ENCODE measurements at places on chromosomes 1 and 21. TPM values are rescaled to one million over a fixed set of nuclear protein-coding genes. Genes with fewer than 3 reads are reported as not detected.

The GABRD gene
- not detected for total RNA-seq

The CFAP74 gene
- total RNA-seq: not detected

The CA14 gene
- not detected for total RNA-seq

The SPRR1A gene
- total RNA-seq: not detected

The CASQ2 gene
- total RNA-seq: not detected

The YIPF1 gene
- total RNA-seq: 14.8 TPM

The RIMKLA gene
- not detected for total RNA-seq

The CHD5 gene
- total RNA-seq: 0.11 TPM

The GGPS1 gene
- total RNA-seq: 29.5 TPM

The PLA2G4A gene
- 10.6 TPM for total RNA-seq

DNA sequence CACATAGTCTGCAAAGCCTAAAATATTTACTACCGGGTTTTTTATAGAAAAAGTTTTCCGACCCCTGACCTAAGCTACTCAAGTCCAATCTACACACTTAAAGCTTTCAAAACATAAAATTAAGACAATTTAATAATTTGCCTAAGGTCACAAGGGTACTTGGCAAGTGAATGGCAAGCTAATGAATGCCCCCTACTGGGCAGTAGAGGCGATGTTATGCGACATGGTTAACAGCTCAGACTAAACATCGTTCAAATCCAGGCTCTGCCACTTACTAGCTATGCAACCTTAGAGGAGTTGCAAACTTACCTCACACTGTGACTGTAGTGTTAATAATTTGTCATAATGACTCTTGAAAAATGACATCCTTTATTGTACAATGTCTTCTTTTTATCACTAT, 317.2 kb upstream of the NFIA start:
- peak; percentile 49 for DNase-seq

GRCh38 chr1:20073256-20073655, 3.3 kb downstream of the PLA2G5 start:
- no peak for DNase-seq

DNA sequence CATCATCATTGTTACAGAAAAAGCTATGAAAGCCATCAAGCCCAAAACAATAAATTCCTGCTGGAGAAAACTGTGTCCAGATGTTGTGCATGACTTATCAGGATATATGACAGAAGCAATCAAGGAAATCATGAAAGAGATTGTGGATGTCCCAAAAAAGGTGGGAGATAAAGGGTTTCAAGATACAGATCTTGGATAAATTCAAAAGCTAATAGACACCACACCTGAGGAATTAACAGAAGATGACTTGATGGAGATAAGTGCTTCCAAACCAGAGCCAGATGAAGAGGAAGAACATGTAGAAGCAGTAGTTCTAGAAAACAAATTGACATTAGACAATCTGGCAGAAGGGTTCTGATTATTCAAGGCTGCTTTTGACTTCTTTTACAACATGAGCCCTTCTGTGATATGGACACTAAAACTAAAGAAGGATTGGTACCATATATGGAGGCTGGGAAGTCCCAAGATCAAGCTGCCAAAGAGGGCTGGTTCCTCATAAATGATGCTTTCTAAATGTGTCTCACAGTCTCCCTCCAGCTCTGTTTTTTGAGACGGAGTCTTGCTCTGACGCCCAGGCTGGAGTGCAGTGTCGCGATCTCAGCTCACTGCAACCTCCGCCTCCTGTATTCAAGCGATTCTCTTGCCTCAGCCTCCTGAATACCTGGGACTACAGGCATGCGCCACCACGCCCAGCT, 32.1 kb upstream of the LRIG2 start:
- DNase-seq: no peak

DNA sequence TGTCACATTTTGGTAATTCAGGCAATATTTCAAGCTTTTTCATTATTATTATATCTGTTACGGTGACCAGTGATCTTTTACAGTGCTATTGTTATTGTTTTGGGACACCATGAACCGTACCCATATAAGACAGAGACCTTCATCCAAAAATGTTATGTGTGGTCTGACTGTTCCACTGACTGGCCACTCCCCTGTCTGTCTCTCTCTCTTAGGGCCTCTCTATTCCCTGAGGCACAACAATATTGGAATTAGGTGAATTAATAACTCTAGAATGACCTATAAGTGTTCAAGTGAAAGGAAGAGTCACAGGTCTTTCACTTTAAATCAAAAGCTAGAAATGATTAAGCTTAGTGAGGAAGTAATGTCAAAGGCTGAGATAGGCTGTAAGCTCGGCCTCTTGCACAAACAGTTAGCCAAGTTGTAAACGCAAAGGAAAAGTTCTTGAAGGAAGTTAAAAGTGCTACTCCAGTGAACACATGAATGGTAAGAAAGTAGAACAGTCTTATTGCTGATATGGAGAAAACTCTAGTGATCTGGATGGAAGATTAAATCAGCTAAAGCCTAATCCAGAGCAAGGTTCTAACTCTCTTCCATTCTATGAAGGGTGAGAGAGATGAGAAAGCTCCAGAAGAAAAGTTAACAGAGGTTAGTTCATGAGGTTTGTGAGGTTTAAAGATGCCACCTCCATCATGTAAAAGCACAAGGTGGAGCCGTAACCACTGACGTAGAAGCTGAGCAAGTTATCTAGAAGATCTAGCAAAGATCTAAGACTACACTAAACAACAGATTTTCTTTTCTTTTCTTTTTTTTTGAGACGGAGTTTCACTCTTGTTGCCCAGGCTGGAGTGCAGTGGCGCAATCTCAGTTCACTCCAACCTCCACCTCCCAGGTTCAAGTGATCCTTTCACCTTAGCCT, 19.7 kb upstream of the DIPK1A start:
- DNase-seq: no peak

- DNase-seq: no peak
Measured at GRCh38 chr1:215667761-215668160, 100.7 kb downstream of the KCTD3 start.

DNA sequence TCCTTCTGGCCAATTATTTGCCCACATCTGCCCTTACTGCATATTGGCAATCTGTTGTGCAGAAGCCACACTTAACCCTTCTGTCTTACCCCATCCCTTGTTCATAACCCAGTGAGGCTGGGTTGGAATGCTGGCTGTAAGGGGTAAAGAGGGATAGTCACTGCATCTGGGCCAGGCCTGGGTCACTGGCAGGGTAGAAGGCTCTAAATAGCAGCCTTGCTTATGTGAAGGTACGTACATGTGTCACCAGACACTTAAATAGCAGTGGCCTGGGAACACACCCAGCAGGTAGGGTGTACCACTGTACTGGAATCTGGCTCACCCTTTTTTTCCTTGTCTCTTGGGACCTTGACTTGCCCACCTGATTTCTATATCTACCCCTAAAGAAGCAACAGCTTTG, 9.9 kb upstream of the TARS2 start:
- no peak for DNase-seq

- DNase-seq: no peak
Measured at GRCh38 chr1:24189528-24189927, 2.4 kb upstream of the IFNLR1 start.

DNA sequence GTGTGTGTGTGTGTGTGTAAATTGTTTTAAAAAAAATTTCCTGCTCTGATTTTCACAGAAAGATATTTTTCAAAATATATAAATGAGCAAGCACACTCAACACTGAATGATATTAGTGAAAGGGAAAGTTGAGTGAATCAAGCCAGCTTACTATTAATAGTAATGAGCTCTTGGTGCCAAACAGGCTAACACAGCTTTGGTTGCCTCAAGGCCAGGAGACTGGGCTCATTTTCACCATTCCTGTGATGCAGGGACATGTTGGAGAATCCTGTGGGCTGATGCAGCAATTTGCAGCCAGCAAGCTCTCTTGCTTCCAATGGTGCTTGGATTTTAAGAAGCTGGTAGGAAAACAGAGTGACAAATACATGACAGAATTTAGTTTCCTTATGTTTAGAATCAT, 30.2 kb downstream of the PLA2G4A start:
- DNase-seq: no peak

GRCh38 chr1:66596191-66596590, 62.2 kb downstream of the SGIP1 start:
- DNase-seq: no peak

- no peak for DNase-seq
Measured at GRCh38 chr1:185345913-185346720, 29.1 kb upstream of the IVNS1ABP start.

- no peak for DNase-seq
Measured at GRCh38 chr1:235076504-235077162, 52.0 kb downstream of the TOMM20 start.

DNA sequence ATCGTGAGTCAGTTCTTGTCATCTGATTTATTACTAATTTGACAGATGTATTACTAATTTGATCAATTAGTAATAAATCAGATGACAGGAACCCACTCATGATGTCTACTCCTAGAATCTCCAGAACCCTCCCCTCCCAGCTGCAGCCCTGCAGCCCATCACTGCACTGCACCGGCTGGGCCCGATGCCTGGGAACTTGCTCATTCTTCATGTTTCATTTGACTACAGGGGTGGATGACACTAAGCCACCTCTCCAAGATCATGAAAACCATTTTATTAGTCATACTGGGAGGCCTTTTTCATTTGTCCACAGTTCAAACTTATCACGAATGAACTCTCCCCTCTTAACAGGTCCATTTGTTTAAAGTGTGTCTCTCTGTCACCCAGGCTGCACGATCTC, 41.0 kb downstream of the KCNH1 start:
- DNase-seq: no peak

GRCh38 chr1:16241221-16241708, 4.3 kb upstream of the CPLANE2 start:
- DNase-seq: no peak

DNA sequence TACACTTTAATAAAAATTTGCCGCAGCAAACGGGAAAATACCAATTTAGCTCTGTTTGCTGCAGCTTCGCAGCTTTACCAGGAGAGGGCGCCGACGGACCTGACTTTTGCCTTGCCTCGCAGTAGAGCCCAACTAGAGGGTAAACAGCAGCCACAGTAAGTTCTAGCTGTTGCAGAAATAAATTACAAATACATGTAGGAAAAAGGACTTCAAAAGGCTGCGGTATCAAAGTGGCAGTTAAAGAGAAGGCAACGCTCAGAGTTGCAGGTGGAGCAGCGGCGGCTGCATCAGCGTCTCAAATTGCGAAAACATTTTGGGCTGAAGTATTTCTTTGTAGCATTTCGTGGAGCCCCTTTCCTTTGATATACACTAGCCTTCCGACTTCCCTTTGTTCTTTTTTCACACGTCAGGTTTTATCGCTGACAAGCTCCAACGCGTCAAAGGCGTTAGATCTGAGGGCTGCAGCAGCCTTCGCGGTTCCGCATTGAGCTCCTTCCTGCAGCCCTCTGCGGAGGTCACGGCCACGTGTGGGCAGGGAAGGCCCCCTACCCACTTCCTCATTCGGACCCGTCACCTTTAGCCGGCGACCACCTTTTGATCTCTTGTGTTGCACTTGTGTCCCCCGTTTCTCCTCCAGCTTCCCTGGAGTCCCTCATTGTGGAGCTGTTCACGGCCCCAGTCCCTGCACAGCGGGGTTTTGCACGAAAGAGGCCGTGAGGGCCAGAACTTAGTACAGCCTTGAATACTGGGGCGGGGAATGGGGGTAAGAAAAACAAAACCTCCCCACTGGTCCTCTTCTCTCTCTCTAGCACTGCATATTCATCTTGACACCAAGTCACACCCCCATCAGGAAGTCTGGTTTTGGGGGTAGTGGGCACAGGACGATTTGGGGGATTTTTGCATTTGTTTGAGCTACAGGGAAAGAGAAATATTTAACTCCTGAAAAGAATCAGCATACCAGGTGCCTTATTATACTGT, 72.8 kb downstream of the S1PR1 start:
- DNase-seq: peak; percentile 79

- no peak for DNase-seq
Measured at GRCh38 chr1:187374742-187375141, 546.0 kb downstream of the PLA2G4A start.

DNA sequence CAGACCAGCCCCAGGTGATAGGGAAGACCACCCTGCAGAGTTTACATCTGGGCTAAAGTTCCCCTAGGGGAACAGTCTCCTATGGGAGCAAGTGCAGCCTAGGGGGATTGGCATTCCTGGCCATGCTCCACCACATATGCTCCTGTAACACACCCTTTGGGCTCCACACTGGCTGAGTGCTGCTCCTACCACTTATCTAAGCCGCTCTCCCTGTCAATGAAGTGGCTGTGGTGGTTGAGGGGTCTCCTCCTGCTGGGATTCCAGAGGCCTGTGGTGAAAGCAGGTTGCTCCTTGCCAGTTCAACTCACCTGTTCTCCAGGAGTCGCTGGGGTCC, 51.1 kb downstream of the COL24A1 start:
- no peak for DNase-seq

- DNase-seq: peak; percentile 63
Measured at GRCh38 chr1:212285685-212286555, 710 bp downstream of the PPP2R5A start.

- no peak for DNase-seq
Measured at GRCh38 chr1:80359666-80360065, 1353.1 kb upstream of the ADGRL4 start.

- DNase-seq: no peak
Measured at GRCh38 chr1:227889047-227889862, 58.5 kb downstream of the WNT9A start.

- DNase-seq: no peak
Measured at GRCh38 chr1:44333376-44333775, 21.7 kb downstream of the ERI3 start.

DNA sequence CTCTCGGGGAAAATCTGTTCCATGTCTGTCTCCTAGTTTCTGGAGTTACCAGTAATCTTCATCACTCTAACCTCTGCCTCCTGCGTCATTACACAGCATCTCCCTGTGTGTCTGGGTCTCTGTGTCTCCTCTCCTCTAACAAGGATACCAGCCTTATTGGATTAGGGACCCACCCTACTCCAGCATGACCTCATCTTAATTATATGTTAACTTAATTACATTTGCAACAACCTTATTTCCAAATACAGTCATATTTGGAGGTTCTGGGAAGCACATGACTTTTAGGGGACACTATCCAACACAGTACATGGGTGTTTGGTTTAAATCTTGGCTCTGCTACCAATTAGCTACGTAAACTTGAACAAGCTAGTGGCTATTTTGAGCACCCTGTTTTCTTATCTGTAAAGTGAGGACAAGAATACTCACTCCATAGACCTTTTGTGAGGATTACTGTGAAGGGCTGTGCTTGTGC, 83.9 kb upstream of the SGIP1 start:
- no peak for DNase-seq

Measured in endothelial cell of umbilical vein (primary cell).